ENCODE measurements at places on chromosomes 3 and 15.

DNA sequence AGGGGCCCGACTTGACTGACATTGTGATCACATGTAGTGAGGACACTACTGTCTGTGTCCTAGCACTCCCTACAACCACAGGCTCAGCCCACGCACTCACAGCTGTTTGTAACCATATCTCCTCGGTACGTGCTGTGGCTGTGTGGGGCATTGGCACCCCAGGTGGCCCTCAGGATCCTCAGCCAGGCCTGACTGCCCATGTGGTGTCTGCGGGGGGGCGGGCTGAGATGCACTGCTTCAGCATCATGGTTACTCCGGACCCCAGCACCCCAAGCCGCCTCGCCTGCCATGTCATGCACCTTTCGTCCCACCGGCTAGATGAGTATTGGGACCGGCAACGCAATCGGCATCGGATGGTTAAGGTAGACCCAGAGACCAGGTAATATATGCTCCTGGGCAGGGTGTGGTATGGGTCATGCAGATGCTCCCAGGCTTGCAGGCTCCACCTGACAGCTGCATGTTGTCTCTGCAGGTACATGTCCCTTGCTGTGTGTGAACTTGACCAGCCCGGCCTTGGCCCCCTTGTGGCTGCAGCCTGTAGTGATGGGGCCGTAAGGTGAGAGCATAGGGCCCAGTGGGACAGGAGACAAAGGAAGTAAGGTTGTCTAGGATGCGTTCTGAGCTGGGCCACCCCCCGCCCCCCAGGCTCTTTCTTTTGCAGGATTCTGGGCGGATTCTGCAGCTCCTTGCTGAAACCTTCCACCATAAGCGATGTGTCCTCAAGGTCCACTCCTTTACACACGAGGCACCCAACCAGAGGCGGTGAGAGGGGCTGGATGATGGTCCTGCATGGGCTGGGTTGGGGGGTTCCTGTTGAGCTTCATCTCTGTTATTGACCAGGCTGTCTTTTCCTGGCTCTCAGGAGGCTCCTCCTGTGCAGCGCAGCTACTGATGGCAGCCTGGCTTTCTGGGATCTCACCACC lies 4.4 kb downstream of the DALRD3 start:
- DNase-seq: peak; percentile 66

DNA sequence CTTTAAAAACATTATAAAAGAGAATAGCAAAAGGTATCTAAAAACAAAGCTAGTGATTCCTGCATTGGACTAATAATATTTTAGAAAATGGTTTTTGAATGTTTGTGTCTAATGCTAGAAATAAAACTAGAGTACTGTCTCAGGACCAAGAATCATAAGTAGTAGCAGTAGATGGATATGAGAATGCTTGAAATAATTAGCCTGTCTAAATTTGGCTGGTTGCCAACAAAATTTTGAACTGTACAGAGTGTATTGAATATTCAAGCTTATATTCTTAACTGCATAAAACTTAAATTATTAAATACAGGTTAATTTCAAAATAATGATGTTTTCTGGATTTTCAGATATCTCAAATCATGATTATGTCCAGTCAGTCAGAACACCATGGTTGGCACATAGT lies 14.0 kb downstream of the ABHD5 start:
- DNase-seq: no peak

- DNase-seq: no peak
These were observed 450.0 kb downstream of the ROBO1 start for GRCh38 chr3:79317551-79318518.

DNA sequence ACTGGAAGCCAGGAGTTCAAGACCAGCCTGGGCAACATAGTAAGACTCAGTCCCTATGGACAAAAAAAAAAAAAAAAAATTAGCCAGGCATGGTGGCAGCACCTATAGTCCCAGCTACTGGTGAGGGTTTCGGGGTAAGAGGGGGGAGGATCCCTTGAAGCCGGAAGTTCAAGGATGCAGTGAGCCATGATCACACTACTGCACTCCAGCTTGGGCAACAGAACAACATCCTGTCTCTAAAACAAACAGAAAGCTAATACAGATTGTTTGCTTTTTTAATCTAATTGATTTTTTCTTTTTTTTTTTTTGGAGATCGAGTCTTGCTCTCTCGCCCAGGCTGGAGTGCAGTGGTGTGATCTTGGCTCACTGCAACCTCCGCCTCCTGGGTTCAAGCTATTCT lies 1.6 kb upstream of the IMP3 start:
- DNase-seq: no peak

GRCh38 chr15:52709187-52709981 lies 30.2 kb upstream of the ATOSA start:
- peak; percentile 38 for DNase-seq

DNA sequence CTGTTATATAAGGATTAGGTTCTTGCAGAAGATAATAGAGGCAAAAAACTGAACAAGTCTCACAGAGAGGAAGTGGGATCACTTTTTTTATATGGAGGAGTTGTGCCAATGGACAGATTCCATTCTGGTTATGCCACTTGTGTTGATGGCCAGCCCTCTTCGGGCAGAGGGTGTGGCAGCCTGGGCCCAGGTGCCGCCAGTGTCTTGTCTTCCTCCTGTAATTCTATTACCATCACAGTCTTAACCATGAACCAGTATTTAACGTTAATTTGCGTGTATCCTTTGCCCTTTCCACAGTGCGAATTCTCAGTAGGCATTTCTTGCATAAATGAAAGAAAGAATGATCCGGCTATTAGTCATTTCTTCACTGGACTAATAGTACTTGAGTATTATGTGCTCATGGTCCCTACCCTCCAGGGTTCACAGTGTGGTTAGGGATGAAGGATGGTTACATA lies 7.0 kb upstream of the USP4 start:
- DNase-seq: peak; percentile 31

DNA sequence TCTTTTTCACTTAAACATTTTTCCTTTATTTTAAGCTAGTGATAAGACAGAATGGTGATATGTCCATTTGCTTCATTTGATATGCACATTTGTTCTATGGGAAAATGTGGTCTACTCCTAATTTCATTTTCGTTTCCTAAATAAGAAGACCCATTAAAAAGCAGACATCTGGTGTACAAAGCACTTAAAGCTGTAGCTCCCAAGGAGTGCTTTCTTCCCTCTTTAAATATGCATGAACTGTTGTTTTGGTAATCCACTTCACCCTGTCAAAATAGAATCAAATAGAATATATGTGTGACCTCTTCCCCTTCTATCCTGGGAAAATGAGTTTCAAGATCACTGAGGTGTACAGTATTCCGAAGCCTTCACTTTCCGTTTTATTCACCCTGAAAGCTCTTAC lies 182.8 kb downstream of the ROBO2 start:
- no peak for DNase-seq

GRCh38 chr3:188339410-188340295 lies 185.7 kb downstream of the LPP start:
- DNase-seq: no peak

DNA sequence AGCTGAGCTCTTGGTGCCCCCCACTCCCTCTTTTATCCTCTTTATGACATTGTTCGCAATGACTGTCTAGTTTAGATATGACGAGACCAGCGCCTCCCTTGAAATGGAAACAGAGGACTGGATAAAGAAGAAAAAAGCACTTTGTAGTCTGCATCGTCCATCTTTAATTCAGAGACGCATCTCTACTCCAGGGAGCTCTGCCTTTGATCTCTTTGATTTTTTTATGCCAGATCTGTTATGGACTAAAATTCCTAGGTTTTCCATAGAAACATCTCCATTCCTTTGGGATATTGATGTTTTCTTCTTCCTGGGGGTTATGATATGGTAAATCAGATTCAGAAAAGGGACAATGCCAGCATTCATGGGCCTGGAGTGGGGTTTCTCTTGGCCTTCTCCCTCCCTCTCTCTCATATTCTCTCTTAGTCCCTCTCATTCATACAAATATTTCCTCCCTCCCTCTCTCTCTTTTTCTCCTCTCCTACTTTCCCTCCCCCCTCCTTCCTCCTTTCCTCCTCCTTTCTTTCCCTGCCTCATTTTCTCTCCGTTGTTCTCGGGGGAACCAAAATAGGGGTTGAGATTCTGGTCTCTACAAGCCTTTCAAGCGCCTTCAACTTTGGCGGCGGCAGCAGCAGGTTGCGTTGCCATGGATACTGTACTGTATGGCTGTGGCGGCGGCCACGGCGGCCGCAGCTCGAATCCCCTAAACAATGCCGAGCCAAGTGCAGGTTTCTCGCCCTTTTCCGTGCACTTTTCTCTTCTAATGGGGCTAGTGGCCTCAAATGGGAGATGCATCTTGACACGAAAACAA lies 45.5 kb downstream of the ZIC4 start:
- no peak for DNase-seq

DNA sequence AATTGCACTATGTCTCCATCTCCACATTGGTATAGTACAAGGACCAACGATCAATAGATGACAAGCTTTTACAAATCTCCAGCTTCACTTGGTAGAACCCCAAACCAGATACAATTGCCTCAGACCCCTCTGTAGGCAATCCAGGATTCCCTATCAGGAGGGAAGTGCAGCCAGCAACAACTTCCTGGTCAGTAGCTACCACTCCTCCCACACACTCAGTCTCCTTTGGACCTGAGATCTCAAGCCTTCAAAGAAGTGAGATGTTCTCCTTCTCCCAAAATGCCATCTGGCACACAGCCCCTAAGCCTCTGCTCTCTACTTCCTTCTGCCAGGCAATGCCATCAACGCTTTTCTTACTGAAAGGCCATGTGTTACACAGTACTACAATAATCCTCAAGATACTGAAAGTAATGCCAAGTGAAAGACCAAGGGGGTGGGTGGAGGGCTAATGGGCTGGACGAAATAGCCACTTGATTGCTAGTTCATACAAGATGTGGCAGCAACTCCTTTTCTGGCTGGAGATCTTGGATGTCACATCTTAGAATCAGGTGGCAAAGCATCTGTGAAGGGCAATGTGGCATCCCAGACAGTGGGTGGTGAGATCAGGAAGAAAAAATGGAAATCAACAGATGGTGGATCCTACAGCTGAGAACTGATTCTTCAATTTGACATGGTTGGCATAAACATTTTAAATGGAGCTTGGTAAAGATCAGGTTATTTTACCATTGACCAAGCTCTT lies 75.3 kb upstream of the ACP3 start:
- DNase-seq: no peak

DNA sequence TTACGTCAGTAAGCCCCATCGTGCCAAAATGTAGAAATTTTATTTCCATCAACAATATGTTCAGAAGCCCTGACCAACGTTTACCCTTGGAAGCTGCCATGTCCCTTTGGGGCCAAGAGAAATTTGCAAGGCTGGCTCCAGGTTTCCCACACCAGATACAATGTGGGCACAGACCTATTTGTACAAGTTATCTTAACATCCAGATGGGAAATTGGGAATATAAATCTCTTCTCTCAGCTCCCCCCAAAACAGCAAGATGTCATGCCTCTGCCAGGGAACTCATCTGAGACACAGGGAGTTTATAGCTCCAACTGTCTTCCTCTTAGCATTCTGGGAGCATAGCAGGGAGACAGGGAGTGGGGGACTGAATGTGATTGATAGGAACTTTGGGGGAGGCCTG lies 9.3 kb upstream of the DPPA2 start:
- DNase-seq: no peak

DNA sequence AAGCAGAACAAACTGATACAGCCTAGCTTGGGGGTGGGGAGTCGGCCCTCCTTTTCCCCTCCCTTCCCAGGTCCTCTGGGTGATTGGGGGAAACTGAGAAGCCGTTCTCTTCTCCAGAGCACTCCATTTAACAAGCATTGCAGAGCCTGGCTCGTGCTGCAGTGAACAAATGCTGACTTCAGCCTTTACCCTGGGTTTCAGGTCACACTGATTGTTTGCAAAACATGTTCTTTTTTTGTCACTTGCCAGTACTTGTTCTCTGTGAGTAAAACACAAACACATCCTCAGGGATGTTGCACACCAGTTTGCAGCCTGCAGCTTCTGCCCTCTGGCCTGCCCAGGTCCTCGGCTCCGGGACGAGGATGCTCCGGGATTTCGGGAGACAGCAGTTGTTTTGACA lies 132.8 kb downstream of the PGPEP1L start:
- DNase-seq: peak; percentile 76

GRCh38 chr3:3068358-3068881 lies 41.8 kb downstream of the IL5RA start:
- DNase-seq: no peak

GRCh38 chr3:175208326-175208725 lies 349.2 kb downstream of the NAALADL2 start:
- DNase-seq: no peak

GRCh38 chr3:121627211-121627610 lies 33.5 kb downstream of the HCLS1 start:
- no peak for DNase-seq

- DNase-seq: no peak
These were observed 2.8 kb upstream of the PKM start for GRCh38 chr15:72233769-72234168.

- no peak for DNase-seq
These were observed 183.1 kb downstream of the CHST2 start for GRCh38 chr3:143302638-143303171.

DNA sequence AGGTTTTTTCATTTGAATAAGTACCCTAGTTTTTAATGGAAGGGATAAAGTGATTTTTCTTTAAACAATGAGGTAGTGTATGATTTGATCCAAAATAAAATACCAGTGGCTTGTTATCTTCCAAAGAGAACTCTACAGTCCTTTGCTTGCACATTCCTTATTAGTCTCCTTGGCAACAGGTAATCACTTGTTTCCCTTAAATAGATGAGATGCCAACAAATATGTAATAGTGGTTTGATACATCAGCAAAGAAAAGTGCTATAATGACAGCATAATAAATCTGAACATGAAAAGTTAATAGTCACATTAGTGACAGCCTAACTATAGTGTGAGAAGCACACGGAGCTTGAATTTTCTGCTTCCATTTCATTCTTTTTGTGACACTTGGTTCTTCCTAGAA lies 360.2 kb downstream of the ZNF385D start:
- no peak for DNase-seq

- DNase-seq: peak; percentile 21
These were observed 2.7 kb downstream of the FOXP1 start for GRCh38 chr3:71580636-71581456.

GRCh38 chr3:53026382-53027162 lies 19.3 kb downstream of the SFMBT1 start:
- DNase-seq: peak; percentile 42

GRCh38 chr3:190345027-190345821 lies 23.0 kb upstream of the CLDN1 start:
- DNase-seq: no peak

- peak; percentile 16 for DNase-seq
These were observed 92.5 kb upstream of the MBNL1 start for GRCh38 chr3:152176241-152176640.

DNA sequence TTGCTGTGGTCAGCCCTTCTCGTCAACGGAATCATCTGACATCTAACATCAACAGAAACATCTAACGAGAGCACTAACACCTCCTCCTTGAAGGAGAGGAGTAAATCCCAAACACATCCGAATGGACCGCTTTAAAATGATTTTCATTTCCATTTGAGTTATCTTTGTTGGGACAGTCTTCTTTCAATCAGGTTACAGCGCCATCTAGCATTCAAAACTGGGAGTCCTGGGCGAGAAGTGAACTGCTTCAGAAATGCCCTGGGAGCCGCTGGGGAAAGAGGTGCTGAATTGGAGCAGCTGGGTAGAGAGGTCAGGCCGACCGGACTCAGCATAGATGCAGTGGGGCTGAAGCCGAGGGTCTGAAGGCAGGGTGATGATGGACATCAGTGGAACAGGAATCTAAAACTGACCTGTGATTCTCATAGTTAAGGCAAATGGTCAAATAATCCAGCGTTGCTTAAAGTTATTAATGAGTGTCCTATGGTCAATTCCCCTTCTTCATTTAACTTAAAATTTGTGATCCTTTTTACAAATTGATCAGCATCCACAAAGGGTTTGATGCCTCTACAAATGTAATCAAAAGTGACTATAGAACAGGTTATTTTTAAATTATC lies 170.0 kb upstream of the NDN start:
- DNase-seq: peak; percentile 53

GRCh38 chr3:169215461-169216352 lies 447.8 kb downstream of the MECOM start:
- DNase-seq: no peak
